Vein endothelial cell (primary cell): ENCODE measurements at places on chromosomes 7 and 10. TPM values are rescaled to one million over a fixed set of nuclear protein-coding genes. Genes with fewer than 3 reads are reported as not detected.

Gene ZNF467
- 2.7 and 9.5 TPM in 2 replicates for total RNA-seq

Gene METTL27
- total RNA-seq = 0.98 TPM in 1 of 2 replicates, not detected in the other

Gene UFSP1
- 2.5 and 2.9 TPM in 2 replicates for total RNA-seq

Gene FOXI2
- total RNA-seq = not detected in 2 replicates

Gene CHST3
- total RNA-seq = 8.2 and 12.7 TPM in 2 replicates
